ENCODE measurements at places on chromosomes 7 and 10. TPM values are rescaled to one million over a fixed set of nuclear protein-coding genes. Genes with fewer than 3 reads are reported as not detected.

Gene LIPN
- not detected for total RNA-seq

Gene TLL2
- 0.48 TPM for total RNA-seq

Gene SEMA4G
- total RNA-seq, result 1.8 TPM

Gene PNLIP
- not detected for total RNA-seq

Gene CPA4
- 5.8 TPM for total RNA-seq

Gene ZMIZ2
- 33.2 TPM for total RNA-seq

Gene TRPV5
- total RNA-seq, result not detected

Gene SUN3
- not detected for total RNA-seq

Gene STEAP1B
- total RNA-seq, result 89.5 TPM

Gene GRIFIN
- not detected for total RNA-seq

DNA sequence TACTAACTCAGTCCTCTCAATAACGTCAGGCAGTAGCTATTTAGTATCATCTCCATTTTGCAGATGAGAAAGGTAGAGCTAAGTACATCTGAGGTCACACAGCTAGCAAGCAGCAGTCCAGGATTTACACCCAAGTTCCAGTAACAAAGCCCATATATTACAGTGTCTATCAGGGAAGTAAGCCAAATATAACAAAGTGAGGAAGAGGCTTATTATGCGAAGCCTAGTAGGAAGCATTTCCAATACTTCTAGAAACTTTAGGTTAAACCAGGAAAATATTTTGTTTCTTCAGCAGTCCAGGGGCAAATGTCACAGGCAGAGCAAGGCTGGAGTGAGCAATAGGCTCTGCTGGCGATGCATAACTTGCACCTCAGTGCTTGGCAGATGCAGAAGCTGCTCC is 53.9 kb downstream of the NOC3L start:
- no peak for DNase-seq

DNA sequence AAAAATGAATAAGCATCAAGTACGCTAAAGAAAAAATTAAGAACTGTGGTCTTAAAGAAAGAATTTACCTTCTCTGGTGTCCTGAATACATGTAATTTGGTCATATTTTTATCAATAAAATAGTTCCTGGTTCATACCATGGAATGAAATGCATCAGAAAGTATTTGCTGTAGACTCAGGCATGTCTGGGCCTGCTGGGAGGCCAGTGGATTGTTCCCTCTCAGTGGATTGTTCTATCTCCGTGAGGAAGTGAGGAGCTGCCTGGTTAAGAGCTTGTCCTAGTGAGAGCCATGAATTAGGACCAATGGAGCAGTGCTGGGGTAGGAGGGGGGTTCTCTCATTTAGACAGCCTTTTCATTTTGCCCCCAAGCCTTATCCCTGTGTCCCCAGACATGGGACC is 211.7 kb upstream of the HABP2 start:
- no peak for DNase-seq

- DNase-seq, result no peak
These were observed 44.7 kb downstream of the NRP1 start for GRCh38 chr10:33289776-33290175.

DNA sequence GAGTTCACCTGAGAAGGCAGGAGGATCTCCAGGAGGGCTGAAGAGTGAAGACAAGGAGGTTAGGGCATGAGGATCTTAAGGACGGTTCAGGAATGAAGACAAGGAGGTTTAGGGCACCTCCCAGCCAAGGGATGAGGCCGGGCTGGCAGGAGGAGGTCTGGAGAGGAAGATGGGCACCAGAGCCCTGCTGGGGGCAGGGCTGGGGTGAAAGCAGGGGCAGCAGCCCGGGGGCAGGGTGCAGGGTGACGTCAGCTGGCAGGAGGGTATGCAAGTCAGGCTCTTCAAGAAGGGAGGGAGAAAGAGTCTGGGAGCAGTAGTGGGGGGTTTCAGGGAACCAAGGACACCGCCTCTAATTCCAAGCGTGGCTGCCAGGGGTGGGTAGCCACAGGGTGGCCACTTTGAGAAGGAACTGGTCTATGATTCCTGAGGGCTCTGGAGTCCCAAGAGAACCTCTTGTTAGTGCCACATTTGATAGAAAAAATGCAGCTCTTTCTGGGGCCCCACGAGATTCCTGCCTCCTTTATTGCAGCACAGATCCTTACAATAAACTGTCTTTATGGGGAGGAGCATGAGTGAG is 101.6 kb downstream of the C10orf90 start:
- no peak for DNase-seq

GRCh38 chr10:132851451-132851850 is 65.5 kb upstream of the NKX6-2 start:
- no peak for DNase-seq

- DNase-seq, result no peak
These were observed 52.0 kb downstream of the VWA2 start for GRCh38 chr10:114291076-114291475.

GRCh38 chr7:65978891-65979582 is 3.0 kb downstream of the GUSB start:
- DNase-seq, result no peak

DNA sequence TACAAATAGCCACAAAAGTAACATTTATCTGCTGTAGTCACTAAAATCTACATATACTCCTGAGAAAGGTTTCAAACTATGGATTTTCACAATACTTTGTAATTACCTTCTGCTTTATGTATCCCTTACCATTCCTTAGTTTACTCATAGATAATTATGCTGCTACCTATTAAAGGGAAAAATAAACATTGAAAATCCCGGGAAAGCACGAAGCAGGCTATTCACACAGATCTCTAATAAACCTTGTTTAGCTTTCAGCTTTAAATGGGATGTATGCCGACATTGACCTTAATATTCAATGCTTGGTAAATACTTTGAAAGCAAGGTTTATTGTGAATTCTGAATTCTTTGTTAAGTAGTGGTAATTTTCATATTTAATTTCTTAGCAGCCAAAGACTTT is 58.5 kb upstream of the SMIM30 start:
- DNase-seq, result no peak

GRCh38 chr7:88357781-88358525 is 51.3 kb upstream of the STEAP4 start:
- DNase-seq, result no peak

DNA sequence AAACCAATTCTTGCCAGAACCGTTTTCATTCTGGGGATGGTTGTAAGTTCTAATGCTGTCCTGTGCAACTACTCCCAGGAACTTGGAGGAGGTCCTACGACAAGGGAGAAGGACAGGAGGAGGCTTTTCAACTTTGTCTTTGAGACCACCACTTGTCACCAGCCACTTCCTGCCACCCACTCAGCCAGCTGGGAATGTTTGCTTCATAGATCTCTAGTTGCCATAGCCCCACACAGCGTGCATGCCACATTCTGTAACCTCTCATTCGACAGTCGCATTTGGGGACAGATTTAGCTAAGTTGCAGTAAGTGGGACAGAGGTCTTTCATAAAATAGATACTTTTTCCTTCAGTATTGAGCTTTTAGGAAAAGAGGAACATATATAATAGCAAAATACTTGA is 78.0 kb downstream of the TAF3 start:
- DNase-seq, result no peak

DNA sequence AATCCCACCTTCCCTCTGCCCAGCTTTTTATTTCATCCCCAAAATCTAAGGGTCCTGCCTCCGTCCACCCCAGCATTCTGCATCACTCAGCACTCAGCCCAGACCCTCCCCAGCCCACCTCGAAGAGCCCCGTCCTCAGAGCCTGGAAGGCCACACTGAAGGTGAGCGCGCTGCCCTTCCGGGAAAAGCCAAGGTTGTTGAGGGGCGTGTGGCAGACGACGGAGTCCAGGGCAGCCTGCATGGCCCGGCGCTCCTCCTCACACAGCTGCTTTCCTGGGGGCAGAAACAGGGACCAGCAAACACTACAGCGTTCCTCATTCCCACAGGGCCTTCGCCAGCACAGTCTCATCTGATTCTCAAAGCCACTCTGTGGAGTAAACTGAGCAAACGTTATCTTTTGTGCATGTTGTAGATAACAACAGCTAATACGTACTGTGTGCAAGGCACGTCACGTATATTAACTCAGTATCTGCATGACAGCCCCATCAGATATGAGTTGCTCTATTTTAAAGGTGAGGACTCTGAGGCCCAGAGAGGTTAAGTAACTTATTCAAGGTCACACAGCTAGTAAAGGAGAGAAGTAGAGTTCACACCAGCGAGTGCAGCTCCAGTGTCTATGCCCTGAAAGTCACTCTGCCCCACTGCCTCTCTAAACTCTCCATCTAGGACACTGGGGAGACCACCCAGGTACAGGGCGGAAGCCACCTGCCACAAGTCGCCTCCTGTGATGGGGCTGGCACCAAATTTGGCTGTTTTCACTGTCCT is 2.8 kb downstream of the TRAPPC14 start:
- no peak for DNase-seq

DNA sequence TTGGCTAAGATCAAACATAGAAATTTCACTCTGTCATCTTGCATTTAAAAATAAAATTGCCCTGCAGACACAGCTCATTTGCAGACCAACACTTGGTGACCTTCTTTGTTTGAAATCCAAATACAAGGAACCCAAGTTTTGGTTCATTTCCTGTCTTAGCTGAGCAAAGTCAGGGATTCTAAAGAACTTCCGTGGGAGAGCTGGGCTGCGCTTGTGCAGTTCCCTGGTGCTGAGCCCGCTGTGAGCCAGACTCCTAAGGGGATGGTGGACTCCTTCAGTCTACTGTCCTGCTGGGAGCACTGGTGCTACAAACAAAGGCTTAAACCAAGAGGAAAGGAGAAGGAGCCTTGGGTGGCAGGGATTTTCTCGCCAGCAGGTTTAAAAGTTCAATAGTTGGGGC is 60.0 kb downstream of the MYOF start:
- no peak for DNase-seq

DNA sequence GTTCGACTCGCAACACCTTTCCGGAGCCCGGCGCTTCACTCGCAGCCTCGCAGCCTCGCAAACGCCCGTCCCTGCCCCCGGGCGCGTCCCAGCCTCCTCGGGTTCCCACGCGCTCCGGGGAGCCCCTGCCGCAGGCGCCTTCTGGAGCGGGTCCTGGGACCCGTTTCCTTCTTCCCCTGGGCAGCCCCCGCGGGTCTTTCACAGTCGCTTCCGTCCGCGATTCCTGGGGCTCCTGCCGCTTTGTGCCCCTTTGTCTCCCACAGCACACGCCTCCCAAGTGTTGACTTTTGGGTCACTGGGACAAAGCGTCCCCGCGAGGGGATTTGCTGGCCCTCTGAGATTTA is 140.7 kb downstream of the DYNC2I1 start:
- DNase-seq, result no peak

DNA sequence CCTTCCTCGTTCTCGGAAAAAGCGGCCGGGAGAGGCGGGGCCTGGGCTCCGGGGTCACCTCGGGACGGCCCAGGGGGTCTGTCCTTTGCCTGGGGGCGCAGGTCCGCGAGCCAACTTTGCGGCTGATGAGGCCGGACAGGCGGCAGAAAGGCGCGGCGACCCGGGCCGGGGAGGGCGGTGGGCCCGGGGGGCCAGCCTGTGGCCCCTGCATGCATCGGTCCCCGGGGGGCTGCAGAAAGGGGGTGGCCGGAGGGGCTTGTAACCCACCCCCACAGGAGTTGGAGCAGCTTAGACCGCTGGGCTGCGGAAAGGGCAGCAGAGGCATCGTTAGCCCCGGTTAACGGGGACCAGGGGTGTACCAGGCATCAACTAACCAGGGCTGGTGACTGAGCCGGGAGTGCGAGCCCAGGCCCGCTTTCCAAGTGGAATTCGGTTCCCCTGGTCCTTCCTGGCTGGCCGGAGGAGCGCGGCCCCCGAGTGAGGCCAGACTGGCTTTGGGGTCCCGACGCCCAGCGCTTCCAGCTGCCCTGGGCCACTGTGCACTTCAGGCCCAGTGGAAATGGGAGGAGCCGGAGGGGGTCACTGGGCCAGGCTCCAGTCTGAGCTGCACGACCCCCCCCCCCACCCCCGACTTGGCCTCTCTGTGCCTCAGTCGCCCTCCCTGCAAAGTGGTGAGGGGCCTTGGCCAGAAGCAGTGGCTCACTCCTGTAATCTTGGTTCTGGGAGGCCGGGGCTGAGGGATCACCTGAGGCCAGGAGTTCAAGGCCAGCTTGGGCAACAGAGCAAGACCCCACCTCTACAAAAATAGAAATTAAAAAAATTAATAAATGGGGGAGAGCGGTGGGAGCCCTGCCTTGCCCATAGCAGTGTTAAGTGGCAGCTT is 919 bp downstream of the SLC29A4 start:
- DNase-seq, result no peak

- peak; percentile 54 for DNase-seq
These were observed 61.2 kb downstream of the NEURL1 start for GRCh38 chr10:103554488-103555324.

- DNase-seq, result no peak
These were observed 317.8 kb downstream of the SH2D4B start for GRCh38 chr10:80855348-80855971.

DNA sequence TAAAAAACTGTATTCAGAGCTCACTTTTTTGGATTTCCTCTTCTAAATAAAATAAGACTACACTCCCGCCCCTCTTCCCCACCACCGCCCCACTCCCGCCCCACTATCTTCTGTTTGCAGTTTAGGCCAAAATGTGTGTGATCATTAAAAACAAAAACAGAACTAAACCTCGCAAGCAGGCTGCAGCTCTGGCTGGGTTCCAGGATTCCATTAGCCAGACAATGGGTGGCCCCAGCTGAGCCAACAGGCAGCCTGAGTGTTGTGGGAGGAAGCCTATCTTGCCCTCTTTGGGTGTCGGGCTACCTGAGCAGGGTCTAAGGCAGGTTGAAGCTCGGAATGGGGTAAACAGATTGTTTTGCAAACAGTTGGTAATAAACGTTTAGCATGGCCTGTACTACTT is 41.7 kb downstream of the ARL4A start:
- DNase-seq, result no peak

DNA sequence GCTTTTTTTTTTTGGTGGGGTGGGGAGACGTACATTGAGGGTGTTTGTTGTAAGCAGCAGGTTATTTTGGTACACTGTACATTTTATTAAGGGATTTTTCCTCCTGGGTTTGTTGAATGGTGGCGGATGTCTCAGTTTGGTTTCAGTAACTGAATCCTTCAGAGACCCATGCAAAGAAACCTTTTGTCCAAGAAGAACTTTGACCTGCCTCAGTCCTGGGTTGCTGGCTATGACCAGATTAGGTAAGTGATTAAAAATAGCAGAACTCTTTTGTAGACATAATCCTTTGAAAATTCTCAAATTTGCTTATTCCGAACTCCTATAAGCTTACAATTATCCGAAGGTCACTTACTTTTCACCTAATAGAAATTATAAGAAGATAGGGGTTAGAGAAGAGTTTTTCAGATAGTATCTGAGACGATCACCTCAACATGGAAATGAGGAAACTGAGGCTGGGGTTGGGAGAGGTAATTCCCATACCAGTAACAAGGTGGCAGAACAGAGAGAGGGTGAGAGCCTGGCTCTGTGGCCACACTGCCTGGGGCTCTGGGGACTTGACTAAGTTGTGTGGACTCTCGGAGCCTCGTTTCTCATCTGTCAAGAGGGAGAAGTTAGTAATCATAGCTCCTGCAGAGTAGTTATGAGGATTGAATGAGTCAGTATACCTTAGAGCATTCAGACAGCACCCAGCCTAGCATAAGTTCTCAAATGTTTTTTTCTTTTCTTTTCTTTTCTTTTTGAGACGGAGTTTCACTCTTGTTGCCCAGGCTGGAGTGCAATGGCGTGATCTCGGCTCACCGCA is 87.4 kb downstream of the CCNY start:
- DNase-seq, result peak; percentile 74

All from HFFc6 (cell line).